Activated CD4-positive, alpha-beta T cell treated with anti-CD3 and anti-CD28 coated beads for 4 hours (primary cell): ENCODE measurements at places on chromosomes 16 and 17.

DNA sequence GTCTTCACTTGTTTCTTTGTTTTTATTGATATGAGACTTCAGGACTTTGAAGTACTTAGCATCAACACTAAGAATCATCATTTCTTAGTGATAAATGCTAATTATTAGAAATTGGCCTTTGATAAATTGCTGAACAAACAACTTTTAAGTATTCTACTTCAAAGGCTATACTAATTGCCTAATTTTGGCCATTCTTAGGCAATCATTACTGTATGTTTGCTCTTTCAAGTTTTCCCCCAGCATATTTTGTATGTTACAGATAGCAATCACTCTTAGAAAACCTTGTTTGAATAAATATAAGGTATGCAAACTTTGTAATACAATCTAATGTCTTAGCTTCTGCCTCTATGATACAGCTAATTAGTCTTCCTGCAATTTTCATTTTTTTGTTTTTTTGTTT lies 46.0 kb downstream of the NQO1 start:
- no peak for DNase-seq

GRCh38 chr16:84065536-84066132 lies 23.0 kb upstream of the SLC38A8 start:
- DNase-seq, result no peak

DNA sequence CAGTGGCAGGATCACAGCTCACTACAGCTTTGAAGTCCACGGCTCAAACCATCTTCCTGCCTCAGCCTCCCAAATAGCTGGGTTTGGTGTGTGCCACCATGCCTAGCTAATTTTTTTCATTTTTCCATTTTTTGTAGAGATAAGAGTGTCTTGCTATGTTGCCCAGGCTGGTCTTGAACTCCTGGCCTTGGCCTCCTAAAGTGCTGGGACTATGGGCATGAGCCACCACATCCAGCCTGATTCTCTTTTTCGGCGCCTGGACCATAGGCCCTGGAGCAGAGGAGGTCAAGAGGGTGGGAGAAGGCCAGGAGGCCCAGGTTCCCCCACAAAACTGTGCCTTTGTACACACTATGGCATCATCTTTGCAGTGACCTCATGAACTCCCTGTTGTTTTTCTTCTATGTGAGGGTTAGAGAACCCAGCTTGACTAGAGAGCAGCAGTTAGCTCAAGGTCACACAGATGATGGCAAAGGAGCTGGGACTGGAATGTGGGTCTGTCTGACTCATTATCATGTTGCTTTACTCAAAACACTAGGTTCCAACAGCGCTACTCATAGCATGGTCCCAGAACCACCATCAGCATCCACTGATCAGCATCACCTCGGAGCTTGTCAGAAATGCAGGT lies 16.3 kb downstream of the SCN4A start:
- DNase-seq, result no peak

- no peak for DNase-seq
Observed at GRCh38 chr17:13822700-13823099, 221.0 kb upstream of the HS3ST3A1 start.

GRCh38 chr16:74650966-74651567 lies 15.6 kb downstream of the RFWD3 start:
- DNase-seq, result no peak
